NCI-H187 (cell line): ENCODE measurements at places on chromosomes 1 and 21.

- no peak for DNase-seq
Measured at GRCh38 chr1:66323958-66324625, 209.9 kb upstream of the SGIP1 start.

DNA sequence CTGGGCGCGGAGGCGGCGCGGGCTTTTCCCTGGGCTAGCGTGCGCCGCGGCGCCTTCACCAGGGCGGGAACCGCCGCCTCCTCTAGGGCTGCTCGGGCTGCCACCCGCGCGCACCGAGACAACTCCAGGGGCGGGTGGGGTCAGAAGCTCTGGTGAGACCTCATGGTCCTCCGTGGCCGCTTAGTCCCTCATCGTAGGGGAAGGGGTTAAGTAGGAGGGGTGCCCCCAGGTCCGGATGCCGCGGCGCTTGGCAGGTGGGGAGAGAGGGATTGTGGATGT, 559 bp downstream of the SERTAD4 start:
- DNase-seq = no peak

- DNase-seq = peak; percentile 98
Measured at GRCh38 chr1:159881622-159882526, 18.1 kb downstream of the CFAP45 start.

- no peak for DNase-seq
Measured at GRCh38 chr1:104265163-104265562, 515.5 kb downstream of the AMY1C start.

DNA sequence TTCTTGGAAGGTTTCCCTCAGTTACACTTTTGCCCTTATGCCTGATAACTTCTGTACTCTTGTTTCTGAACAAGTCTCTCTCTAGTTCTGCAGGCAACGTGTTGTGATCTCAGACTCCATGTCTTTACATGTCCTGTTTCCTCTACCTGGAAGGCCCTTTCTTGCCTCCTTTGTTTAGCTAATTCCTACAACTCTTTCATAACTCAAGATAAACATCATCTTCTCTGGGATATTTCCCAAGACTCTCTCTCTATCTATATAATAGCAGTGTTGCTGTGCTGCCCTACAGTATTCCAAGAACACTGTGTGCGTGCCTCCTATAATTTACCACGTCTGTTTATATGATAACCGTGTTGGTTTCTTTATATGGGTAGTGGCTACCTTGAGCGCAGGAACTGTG, 47.8 kb downstream of the CHRM3 start:
- DNase-seq = no peak

- no peak for DNase-seq
Measured at GRCh38 chr21:42233067-42233961, 14.4 kb downstream of the ABCG1 start.

- DNase-seq = no peak
Measured at GRCh38 chr1:190633488-190633887, 155.8 kb upstream of the BRINP3 start.

GRCh38 chr1:108077991-108078390, 113.0 kb upstream of the VAV3 start:
- no peak for DNase-seq

- DNase-seq = no peak
Measured at GRCh38 chr21:33380483-33380998, 22.7 kb upstream of the IFNGR2 start.

DNA sequence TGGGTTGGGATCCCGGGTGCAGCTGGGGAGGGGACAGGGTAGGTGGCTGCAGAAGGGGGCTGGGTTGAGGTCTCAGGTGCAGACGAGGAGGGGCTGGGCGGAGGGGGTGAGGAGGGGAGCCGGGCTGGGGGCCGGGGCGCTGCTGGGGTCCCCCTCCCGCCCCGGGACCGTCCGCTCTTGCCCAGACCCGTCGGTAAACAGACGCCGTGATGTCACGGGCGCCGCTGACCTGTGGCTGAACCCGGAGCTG, 22.3 kb downstream of the DHRS3 start:
- DNase-seq = no peak

- DNase-seq = no peak
Measured at GRCh38 chr1:204103431-204103741, 30.5 kb downstream of the SOX13 start.

- no peak for DNase-seq
Measured at GRCh38 chr1:1120866-1121591, 5.1 kb upstream of the C1orf159 start.

DNA sequence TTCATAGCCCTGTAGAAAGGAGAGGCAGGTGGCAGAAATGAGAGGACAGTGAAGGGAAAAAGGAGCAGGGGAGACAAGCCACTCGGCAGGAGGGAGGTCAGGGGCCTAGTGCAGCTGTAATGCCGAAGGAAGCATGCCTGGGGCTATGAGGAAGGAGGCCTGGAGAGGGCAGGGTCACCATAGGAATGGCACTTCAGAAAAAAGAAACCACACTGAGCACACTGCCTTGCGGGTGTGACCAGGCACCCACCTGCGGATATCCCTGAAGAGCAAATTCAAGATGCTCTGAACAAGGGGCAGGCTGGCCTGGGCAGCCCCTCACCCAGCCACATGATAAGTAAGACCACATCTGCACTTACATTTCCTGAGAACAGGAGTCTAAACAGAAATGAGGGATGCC, 104.7 kb downstream of the JAK1 start:
- no peak for DNase-seq
